ENCODE measurements at places on chromosomes 5 and 9.

DNA sequence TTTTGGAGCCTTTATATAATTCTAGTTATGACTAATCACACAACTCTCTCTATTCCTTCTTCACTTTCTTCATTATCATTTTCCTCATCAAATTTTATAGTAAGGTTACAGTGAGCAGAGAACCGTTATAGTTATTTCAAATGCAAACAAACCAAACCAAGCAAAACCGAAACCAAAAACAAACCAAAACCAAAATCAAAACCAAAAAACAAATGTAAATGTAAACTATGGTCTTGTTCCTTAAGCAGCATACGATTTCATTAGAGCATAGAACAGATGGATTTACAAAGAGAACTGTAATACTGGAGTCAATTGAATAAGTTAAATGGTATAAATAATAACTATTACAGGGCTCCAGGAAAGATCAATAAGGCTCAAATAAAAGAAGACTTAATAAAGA is 447.1 kb downstream of the LRRC70 start:
- DNase-seq, result no peak

DNA sequence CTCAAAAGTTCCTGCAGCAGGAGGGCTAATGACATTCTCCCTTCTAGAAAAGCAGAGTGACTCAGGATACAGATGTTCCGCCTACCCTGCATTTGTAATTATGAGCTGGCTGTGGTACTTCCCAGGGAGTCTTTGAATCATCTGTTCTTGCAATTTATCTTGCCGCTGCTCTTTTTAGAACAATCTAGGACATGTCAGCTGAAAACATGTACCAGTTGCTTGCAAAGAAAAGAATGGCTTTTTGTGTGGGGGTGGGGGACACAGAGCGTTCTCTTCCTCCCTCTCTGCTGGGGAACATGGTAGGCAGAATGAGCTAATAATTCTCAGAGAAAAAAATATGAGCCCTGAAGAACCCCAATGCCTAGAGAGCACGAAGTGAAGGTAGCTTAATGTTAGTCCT is 51.7 kb upstream of the TUT7 start:
- no peak for DNase-seq

- DNase-seq, result no peak
Observed at GRCh38 chr5:158007336-158007735, 148.4 kb upstream of the CLINT1 start.

DNA sequence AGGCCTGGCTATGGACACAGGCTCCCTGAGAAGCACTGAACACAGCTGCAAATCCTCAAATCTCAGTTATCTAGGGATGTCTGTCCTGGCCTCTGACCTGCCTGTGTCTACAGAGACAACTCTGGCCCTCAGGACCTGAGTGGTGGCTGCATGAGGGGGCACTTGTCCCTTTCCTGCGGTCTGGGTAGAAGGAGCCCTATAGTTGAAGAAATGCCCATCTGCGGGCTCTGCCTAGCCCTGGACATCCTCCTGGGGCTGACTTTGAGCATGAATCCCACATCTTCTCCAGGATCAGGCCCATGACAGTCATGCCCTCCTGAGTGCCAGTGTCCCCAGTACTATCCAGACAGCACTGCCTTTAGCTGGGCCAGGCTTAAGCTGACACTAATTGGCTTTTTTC is 10.0 kb downstream of the DNAJB5 start:
- no peak for DNase-seq

- no peak for DNase-seq
Observed at GRCh38 chr5:160442824-160443431, 21.3 kb downstream of the PTTG1 start.

DNA sequence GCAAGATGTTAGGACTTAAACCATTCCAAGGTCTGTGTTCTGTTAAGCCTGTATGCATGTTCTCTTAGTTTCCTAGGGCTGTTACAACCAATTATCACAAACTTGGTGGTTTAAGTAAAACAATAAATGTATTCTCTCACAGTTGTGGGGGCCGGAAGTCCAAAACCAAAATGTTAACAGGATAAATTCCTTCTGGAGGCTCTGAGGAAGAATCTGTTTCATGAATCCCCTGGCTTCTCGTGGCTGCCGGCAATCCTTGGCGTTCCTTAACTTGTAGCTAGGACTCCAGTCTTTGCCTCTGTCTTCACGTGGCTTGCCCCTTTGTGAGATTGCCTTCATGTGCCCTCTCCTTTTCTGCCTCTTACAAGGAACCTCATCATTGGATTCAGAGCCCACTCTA is 30.4 kb downstream of the FEM1C start:
- DNase-seq, result no peak

- DNase-seq, result no peak
Observed at GRCh38 chr5:121969660-121970295, 8.0 kb downstream of the SRFBP1 start.

DNA sequence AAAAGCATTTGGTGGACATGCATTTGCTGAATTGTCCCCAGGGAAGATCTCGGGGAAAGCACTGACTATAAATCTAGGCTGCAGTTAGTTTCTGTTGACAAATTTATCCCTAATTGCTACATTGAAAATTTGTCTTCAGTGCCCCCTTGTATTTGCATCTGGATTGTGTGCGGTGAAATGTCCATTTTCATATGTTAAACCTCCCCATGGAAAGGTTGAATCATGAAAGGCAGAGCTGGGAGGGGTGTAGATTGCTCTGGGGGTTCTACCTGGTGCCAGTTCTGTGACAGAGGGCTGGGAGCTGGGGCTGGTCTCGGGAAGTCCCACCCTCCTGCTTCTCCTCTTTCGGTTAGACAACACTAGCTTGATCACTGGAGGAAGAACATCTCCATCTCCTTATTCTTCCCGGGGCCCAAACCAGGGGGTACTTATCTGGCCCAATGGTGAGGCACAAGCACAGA is 101.9 kb downstream of the GADD45G start:
- DNase-seq, result no peak

GRCh38 chr5:122498163-122498562 is 186.1 kb downstream of the SNCAIP start:
- DNase-seq, result no peak

- no peak for DNase-seq
Observed at GRCh38 chr5:139692679-139693308, 44.6 kb downstream of the CXXC5 start.

DNA sequence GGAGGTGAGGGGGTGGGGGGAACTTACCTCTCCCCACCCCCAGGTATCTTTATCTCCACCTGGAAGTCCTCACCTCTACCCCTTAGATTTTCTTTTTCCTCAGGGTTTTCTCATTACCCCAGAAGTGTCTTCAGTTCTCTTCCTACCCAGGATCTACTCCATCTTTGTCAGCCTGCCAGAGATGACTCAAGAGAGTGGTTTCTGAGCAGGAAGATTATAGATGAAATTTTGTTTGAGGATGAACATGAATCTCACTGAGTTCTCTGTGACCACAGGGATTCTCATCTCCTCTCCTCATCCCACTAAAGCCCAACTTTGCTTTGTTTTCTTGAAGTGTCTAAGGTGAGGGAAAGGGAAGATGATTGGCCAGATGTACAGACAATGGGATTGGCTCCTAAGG is 5.2 kb upstream of the HINT2 start:
- DNase-seq, result no peak

- no peak for DNase-seq
Observed at GRCh38 chr9:35566417-35566816, 38.6 kb upstream of the TESK1 start.

DNA sequence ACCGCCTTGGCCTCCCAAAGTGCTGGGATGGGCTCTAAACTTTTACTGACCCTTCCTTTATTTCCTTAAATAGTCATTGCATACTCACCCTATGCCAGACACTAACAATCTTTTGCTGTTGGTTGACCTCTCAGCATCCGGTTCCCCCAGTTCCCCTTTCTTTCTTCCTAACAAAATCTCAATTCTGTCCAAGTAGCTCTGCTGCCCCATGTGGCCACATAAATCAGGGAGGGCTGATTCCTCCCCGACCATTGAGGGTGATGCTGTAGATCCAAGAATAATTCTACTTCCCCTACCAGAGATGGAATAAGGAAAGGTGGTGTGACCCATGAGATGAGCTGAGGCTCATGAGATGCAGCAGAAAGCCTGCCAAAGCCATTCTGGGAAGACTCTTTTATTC is 315.3 kb upstream of the MSX2 start:
- no peak for DNase-seq

GRCh38 chr5:128913551-128913950 is 51.7 kb upstream of the SLC27A6 start:
- DNase-seq, result no peak

DNA sequence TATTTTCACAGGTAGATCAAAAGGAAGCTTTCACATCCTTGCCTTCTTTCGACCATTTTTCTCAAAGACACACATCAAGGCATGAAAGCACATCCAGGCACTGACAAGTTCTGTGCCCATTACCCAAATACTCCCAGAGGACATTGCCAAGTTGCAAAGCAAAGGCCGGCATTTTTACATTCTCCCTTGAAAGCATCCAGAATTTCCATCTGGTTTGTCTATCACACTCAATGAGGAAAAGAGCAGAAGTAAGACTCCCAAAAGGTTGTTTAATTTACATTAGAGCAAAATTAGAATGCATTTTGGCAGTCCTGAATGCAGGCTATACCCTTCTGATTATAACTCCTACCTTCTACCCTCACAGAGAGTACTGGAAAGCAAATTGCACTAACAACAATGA is 160.5 kb downstream of the EPB41L4A start:
- no peak for DNase-seq

GRCh38 chr5:154092356-154093141 is 53.8 kb downstream of the MFAP3 start:
- no peak for DNase-seq

- DNase-seq, result no peak
Observed at GRCh38 chr5:176538989-176539384, 1.8 kb upstream of the RNF44 start.

DNA sequence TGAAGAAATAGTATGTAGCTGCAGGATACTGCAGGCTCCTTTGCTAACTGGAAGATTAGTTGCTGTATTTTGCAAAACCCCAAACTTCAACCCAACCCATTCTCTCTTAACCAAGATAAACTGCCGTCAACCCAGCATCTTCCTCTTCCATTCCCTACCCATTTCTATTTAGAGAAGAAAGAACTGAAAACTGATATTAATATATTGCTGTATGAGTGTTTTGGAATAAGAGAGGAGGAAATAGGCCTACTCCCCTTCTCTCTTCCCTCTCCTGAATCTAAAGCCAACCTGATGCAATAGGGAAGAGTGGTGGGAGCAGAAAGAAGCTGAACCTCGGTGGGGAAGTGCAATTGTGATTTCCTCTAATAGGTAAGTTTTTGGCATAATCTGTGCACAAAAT is 83.7 kb downstream of the TMEM215 start:
- DNase-seq, result no peak

- no peak for DNase-seq
Observed at GRCh38 chr9:26321935-26322334, 570.7 kb downstream of the CAAP1 start.

- no peak for DNase-seq
Observed at GRCh38 chr5:54180630-54181031, 129.7 kb downstream of the ARL15 start.

DNA sequence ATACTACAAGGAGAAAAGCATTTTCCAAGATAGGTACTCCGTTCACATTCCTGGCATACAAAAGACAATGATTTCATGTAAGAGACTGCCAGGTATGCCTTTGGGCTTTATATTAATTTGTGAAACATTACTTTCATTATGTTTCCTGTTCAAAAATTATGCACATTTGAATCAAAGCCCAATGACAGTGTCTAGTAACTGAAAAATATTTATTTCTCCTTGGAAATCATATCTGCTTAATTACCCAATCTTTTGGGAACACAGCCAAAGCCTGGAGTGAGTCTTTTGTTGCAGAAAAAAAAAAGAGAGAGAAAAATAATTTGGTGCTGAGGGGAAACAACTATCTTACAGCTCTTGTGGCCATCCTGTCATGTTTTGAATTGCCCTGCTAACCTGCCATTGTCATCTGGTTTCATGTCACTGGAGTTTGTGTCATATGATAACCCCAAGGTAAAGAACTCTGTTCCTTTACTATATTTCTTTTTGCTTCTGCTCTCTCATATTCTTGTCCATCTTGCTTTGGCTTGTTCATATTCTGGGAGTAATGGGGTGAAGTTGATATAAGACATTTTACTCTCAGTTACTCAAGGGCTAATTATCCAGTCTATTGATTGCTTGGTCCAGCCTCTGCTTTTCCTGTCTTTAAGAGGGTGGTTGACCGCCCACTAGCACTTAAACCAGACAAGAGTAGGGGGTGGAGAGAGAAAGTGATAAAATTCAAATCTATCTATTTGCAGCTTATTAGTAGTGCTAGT is 238.3 kb upstream of the NUDT12 start:
- DNase-seq, result no peak

- no peak for DNase-seq
Observed at GRCh38 chr9:79665931-79666330, 94.2 kb downstream of the TLE4 start.

DNA sequence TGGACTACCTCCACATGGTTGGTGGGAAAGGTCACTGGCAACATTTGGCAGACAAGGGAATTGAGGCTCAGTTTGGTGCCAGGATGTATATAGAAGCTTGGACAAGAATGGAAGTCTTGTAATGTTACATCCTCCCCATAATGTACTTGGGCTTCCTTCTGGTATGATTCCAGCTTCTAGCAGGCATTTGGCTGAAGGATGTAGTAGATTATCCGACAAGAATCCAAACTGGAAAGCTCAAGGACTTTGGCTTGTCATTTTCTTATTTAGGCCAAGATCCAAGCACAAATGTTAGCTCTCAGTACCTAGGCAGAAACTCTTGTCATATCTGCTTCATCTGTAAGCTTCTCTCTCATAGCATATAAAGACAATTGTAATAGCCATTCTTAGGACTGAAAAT is 209.1 kb downstream of the MAPKAP1 start:
- no peak for DNase-seq

DNA sequence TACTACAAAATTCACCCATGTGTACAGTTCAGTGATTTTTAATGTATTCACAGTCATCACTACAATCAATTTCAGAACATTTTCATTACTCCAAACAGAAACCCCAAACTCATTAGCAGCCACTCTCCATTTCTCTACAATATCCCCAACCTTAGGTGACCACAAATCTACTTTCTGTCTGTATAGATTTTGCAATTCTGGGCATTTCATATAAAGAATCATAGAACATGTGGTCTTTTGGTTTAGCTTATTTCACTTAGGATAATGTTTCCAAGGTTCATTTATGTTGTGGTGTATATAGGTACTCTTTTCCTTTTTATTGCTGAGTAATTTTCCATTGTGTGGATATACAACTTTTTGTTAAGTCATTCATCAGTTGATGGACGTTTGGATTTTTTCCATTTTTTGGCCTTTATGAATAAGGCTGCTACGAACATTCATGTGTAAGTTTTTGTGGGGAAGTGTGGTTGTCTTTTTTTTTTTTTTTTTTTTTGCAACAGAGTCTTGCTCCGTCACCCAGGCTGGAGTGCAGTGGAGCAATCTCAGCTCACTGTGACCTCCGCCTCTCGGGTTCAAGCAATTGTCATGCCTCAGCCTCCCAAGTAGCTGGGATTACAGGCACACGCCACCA is 54.5 kb downstream of the DOCK8 start:
- no peak for DNase-seq

- no peak for DNase-seq
Observed at GRCh38 chr5:154993461-154993860, 20.1 kb upstream of the KIF4B start.

GRCh38 chr5:168737066-168737465 is 157.9 kb upstream of the PANK3 start:
- DNase-seq, result no peak

Data from activated gamma-delta T cell treated with Interleukin-2 at 50 U/mL for 16 hours (primary cell).